ENCODE measurements at places on chromosomes 2 and 18. TPM values are rescaled to one million over a fixed set of nuclear protein-coding genes. Genes with fewer than 3 reads are reported as not detected.
A peak's percentile ranks its signal among the peaks of the same experiment; 100 is the strongest.

Gene TNFAIP6
- not detected for total RNA-seq

Gene RAD51AP2
- not detected for total RNA-seq

Gene DSC3
- total RNA-seq, result not detected

DNA sequence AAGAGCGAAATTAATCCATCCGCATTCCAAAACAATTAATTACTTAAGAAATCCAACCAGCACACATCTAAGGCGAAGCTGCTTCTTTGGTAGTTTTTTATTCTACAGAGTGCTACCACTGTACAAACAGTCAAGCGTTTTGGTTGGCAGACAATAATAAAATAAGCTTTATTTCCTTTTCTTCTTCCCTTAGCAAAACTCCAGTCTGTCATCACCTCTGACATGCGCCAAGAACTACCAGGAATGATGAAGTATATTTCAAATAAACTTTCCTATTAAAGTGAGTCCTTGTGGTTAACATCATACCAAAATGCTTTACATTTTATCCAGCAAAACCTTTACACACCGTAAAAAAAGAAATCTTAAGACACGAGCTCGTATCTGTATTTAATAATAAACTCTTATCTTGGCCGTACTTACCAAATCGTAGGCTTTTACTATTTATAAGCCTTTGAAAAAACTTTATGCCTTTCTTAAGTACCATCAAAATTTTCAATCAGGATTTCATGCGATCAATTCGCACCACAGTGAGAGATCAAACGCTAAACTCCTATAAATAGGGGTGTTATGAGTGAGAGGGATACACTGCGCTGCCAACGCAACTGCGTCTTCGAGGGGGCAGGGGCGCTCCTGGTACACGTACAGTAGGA is 1.3 kb downstream of the ATL2 start:
- no peak for DNase-seq

- DNase-seq, result peak; percentile 36
Measured at GRCh38 chr2:25372405-25373268, 30.9 kb upstream of the DNMT3A start.

DNA sequence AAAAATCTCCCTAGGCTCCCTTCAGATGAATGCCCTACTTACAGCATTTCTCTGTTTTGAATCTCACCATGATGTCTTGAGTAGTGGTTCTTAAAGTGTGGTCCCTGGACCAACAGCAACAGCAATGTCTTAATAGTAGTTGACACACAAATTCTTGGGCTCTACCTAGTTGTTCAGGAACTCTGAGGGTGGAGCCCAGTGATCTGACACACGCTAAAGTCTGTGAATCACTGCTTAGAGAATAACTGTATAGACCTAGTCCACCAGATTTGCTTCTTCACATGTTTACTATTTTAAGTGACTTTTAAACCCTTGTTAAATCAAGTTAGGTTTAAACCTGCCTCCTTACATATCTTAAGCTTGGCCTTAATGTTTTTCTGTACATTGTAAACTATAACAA is 47.6 kb upstream of the ARHGAP15 start:
- no peak for DNase-seq

DNA sequence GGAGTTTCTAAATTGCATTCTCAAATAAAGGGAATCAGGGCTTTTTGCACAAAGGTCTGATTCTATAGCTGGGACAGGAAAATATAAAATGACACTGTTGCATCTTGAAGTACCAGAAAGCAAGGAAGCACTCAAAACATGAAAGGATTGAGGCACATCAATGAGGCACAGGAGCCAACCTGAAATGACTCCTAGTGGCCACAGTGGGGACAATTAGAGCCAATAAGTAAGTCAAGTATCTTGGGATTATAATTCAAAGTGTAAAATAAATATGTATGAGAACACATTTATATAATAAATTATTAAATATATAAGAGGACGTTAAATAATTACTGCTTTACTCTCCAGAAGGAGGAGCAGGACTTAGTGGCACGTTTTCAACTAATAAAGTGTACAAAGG is 1259.5 kb upstream of the CDH2 start:
- no peak for DNase-seq

DNA sequence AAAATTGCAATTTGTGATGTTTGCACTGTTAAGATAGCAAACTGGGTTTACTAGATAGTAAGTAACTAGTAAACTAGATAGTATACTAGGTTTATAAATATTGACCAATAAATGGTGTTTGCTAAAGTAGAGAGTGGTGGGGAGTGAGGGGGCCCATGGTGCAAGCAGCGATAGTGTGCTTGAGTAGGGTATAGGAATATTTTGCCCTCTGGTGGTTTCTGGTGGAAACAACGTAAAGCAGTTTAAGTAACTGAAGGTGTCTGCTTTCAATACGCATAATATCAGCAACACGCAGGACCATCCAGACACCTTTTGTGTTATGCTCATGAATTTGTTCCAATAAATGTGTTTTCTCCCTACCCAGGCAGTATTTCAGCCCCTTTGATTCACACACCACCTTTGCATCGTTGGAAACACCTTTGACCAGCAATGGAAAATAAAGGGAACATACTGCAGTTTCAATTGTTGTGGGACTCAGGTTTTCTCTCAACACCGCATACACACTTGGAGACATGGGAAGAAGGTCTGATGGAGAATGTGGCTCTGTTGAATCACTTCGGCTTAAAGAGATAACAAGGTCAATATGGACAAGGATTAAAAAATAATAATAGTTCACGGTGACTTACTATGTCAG is 16.7 kb upstream of the STAT1 start:
- DNase-seq, result no peak
